GM19239 (cell line): ENCODE measurements at places on chromosomes 3 and 15.

DNA sequence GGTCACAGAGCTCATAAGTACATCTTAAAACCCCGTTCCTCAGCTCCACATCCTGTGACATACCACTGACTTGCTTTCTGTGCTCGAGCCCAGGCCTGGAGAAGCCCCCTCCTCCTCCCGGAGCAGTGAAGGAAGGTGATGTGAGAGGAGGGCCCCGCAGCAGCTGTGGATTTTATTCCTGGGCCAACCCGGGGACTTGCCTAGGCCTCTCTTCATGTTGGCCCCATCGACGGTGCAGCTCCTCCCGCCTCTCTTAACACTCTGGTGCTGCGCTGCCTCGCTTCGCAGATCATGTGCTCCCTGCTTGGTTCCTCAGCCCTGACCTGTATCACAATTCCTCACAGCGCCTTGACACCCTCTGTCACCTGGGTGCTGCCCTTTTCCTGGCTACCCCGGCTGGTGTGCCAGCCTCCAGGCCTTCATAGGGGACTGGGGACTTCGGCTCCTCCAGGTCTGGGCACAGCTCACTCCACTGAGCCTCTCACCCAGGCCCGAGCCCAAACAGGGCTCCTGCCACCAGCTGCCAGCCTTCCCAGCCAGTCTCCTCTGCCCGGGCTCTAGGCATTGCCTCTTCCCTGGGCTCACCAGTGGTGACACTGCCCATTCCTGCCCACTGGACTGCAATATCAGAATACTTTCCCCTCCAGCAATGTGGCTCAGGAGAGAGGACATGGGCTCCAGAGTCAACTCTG lies 21.5 kb downstream of the MAGEF1 start:
- DNase-seq: no peak

DNA sequence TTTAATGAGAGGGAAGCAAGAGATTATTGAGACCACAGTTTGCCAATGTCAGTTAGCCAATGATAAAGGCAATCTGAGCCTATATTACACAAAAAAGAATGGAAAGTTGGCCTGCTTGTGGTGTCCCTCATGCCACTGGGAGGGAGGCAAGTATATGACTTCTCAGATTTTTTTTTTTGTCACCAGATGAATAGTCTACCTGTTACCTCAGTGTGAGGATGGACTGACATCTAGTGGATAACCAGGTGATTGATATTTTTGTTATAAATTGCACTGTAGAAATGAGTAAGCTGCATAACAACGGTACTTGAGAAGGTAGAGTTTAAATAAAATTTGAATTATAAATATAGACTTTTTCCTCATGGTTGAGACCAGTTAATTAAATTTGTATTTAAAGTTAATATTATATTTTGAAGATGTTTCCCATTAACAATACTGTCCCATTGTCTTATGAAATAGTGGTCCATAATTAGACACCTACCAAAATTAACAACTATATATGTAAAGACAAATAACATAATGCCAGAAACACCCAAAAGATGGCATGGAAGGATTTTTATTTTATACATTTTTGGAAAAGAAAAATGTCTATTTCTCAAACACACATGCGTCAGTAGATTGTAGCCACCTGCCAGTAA lies 237.8 kb upstream of the GADL1 start:
- no peak for DNase-seq

GRCh38 chr3:139505829-139506386 lies 29.6 kb upstream of the RBP2 start:
- no peak for DNase-seq

GRCh38 chr3:108511055-108511454 lies 659 bp upstream of the MYH15 start:
- DNase-seq: no peak

DNA sequence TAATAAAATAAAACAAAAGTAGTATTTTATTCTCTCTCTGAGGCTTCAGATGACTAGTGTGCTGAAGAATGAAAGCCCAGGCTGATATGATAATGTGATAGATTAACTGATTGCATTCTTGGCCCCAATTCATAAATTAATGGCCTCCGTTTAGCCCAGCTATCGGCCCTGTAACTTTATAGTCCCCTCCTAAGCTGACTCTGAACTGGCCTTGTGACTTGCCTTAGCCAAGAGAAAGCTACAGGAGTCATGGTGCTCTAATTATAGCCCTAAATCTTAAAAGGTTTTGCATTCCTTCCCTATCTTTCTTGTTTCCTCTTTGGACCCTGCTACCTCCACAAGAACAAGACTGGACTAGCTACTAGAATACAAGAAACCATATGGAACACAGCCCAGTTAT lies 123.2 kb upstream of the EPHA3 start:
- DNase-seq: no peak

GRCh38 chr3:33918126-33918756 lies 119.8 kb downstream of the PDCD6IP start:
- no peak for DNase-seq

- no peak for DNase-seq
These were observed 28.9 kb downstream of the INSYN1 start for GRCh38 chr15:73724212-73724611.

- DNase-seq: no peak
These were observed 241.5 kb downstream of the IGSF11 start for GRCh38 chr3:118793176-118793575.

- DNase-seq: peak; percentile 57
These were observed 6.8 kb downstream of the BCL6 start for GRCh38 chr3:187738331-187739093.

GRCh38 chr3:126826693-126827092 lies 122.7 kb downstream of the CHCHD6 start:
- DNase-seq: no peak

DNA sequence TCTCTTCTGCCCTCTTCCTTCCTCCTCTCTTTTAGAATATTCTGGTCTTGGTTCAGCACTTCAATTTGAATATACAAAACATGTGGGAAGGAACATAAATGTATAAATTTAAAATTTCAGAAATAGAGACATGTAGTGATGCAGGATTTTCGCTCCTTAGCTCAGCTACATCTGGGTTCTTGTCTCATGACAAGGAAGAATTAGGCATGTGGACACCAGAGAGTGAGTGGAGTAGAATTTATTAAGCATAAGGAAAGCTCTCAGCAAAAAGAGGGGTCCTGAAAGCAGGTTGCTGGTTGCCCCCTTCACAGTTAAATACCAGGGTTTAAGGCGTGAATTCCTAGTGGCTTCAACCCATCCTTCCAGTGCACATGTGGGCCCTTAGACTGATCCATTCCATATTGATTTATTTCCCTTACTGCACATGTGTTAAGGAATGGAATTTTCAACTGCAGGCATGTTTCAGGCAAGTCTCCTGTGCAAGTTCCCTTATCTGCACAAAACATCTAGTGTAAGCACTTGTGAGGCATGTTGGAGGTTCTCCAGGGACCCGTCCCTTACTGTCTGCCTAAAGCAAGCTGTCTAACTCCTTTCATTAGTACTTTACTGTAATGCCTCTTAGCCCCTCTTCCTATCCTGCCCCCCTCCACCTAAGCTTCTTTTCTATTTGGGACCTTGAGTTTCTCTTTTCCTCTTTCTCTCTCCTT lies 133.2 kb upstream of the STRIT1 start:
- no peak for DNase-seq

GRCh38 chr15:29122506-29122905 lies 147.1 kb downstream of the NSMCE3 start:
- no peak for DNase-seq

GRCh38 chr3:186060222-186060621 lies 48.7 kb downstream of the ETV5 start:
- DNase-seq: peak; percentile 24

DNA sequence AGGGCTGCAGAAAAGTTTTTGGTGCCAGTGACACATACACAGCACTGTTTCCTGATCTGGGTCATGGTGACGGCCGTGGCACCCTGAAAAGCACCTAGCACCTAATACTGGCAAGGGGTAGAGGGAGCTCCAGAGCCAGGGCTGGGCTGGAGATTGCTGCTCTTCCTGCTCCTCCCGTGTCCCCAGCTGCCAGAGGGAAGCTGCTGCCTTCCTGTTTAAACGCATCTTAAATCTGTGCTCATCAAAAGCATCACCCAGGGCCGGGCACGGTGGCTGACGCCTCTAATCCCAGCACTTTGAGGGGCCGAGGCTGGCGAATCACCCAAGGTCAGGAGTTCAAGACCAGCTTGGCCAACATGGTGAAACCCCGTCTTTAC lies 156.7 kb upstream of the MEF2A start:
- peak; percentile 42 for DNase-seq

GRCh38 chr15:34338347-34338746 lies 766 bp upstream of the SLC12A6 start:
- DNase-seq: no peak

- DNase-seq: no peak
These were observed 40.4 kb upstream of the VEPH1 start for GRCh38 chr3:157543501-157544035.

- no peak for DNase-seq
These were observed 425.2 kb downstream of the ZBTB20 start for GRCh38 chr3:114721864-114722263.

GRCh38 chr15:91521996-91522395 lies 331.5 kb upstream of the SLCO3A1 start:
- DNase-seq: no peak

DNA sequence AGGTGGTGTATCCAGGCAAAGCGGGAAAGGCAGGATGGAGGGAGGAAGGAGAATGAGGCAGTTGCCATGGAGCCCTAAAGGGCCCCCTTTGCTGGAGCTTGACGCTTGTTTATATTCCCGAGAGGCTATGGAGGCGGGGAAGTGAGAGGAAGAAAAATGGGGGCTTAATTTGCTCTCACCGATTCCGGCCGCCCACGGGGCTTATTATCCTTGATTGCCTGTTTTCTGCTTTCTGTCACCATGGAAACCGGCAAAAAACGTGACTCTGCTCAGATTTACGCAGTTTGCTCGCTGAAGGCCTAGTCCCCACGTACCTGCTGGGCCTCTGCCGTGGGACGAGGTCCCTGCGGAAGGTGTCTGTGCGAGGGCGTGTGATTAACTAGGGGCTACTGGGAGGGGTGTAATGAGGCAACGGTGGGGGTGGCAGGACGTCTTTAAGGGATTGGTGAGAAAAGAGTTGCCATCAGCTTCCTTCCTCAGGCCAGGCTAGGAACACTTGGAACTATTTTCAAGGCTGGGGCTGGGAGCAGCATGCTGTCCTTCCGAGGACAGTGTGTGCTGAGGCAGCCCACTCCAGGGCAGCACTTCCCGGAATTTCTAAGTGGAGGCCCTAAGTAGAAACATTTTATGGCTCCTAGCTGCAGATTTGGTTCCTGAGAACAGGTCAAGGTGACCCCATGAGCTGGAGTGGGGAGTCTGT lies 110.8 kb upstream of the NDN start:
- DNase-seq: no peak

DNA sequence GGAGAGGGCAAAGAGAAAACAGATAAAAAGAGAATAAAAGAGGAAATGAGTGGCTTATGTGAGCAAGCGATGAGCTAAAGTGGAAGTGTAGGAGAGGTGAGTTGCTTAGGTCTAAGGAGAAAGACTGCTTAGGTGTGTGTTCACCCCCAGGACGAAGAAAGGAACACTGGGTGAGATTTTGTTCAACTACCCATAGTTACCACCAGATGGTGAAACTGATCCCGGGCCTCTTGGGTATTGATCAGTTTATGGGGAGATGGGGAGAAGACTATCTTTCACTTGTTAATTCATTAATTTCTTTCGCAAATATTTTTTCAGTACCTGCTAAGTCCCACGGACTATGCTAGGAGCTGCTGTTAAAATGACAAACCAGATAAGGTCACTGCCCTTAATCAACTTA lies 33.9 kb downstream of the GAP43 start:
- no peak for DNase-seq

GRCh38 chr15:49813625-49814024 lies 192.8 kb downstream of the DTWD1 start:
- no peak for DNase-seq

- no peak for DNase-seq
These were observed 14.4 kb upstream of the AKAP13 start for GRCh38 chr15:85365980-85366379.

- DNase-seq: no peak
These were observed 719.9 kb downstream of the CADM2 start for GRCh38 chr3:85678713-85679112.

DNA sequence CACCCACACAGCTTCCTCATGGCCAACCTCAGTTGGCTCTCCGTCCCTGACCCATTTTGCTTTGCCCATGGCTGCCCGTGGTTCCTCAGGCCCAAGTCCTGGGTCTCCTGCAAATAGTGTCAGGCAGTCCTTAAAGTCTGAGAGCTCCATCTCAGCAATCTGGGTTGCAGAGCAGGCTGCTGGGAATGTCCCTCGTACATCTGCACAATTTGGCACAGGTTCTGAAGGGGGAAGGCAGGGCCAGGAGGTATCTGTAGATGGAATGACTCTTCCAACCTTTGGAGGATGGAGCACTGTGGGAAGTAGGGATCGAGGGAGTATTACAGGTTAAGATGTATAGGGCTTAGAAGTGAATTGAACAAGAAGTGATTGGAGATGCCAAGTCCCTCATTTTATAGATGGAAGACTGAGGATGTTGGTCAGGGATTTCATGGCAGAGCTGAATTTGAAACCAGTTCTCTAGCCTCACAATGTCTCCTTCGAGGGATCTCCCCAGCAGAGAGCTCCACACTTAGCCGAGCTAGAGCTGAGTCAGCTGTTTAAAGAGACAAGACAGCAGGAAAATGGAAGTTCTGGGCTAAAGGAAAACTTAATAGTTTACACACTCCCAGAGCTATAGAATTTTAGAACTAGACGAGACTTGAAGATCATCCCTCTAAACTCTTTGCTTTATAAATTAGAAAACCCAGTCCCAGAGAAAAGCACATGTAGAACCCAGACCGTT lies 9.2 kb downstream of the CKMT1A start:
- no peak for DNase-seq

GRCh38 chr3:148439254-148439822 lies 258.4 kb upstream of the AGTR1 start:
- DNase-seq: no peak

GRCh38 chr3:111012388-111013248 lies 59.0 kb upstream of the NECTIN3 start:
- no peak for DNase-seq

GRCh38 chr15:75682181-75683135 lies 30.2 kb downstream of the CSPG4 start:
- DNase-seq: no peak

GRCh38 chr15:28900892-28901586 lies 15.3 kb downstream of the APBA2 start:
- DNase-seq: no peak

GRCh38 chr3:171666516-171666915 lies 143.8 kb downstream of the PLD1 start:
- no peak for DNase-seq

DNA sequence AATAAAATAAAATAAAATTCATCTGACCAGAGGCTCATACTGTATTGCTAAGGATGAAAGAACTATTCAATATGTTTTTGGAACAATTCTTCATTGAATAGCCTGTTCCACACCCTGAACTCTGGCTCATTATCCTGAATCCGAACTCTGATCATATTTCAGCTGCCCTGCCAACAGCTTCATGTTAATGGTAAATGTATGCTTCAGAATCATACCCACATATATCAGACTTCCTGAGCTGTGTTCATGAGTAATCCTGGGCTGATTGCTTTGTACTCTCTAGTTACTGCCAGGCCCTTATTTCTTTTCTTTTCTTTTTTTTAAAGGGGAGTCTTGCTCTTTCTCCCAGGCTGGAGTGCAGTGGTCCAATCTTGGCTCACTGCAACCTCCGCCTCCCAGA lies 11.8 kb downstream of the INO80 start:
- no peak for DNase-seq

- DNase-seq: no peak
These were observed 78.3 kb downstream of the ADAMTSL3 start for GRCh38 chr15:83732196-83732595.

- DNase-seq: no peak
These were observed 95.8 kb downstream of the FNDC3B start for GRCh38 chr3:172135185-172135584.

GRCh38 chr3:4704552-4704951 lies 211.4 kb downstream of the ITPR1 start:
- DNase-seq: no peak

- no peak for DNase-seq
These were observed 30.1 kb downstream of the PXYLP1 start for GRCh38 chr3:141261472-141262307.
